ENCODE measurements at places on chromosomes 4 and X. TPM values are rescaled to one million over a fixed set of nuclear protein-coding genes. Genes with fewer than 3 reads are reported as not detected.

The ANXA10 gene
- total RNA-seq = not detected

GRCh38 chr4:72109959-72110497 lies 78.2 kb downstream of the NPFFR2 start:
- no peak for DNase-seq

The NDST3 gene
- total RNA-seq = not detected

The HELT gene
- 0.36 TPM for total RNA-seq

The HPGD gene
- total RNA-seq = 1.0 TPM

The PLA2G12A gene
- 52.5 TPM for total RNA-seq

GRCh38 chr4:156620786-156621185 lies 350.8 kb downstream of the PDGFC start:
- DNase-seq = no peak

DNA sequence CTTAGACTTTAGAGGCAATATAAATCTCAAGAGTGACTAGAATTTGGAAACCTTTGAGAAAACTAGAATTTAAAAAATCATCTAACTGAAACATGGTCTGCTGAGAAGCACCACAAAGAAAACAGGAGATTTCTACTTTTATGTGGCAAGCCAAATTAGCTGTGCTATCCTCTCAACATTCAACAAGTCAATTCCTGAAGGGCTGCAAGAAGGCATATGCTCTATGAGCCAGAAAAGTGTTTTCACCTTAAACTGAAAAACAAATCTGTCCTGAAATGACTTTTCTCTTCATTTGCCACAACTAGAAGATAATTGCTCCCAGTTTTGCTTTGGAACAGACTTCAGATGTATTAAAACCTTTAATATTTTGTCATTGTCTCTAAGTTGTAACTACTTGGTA lies 263.2 kb upstream of the EDNRA start:
- no peak for DNase-seq

DNA sequence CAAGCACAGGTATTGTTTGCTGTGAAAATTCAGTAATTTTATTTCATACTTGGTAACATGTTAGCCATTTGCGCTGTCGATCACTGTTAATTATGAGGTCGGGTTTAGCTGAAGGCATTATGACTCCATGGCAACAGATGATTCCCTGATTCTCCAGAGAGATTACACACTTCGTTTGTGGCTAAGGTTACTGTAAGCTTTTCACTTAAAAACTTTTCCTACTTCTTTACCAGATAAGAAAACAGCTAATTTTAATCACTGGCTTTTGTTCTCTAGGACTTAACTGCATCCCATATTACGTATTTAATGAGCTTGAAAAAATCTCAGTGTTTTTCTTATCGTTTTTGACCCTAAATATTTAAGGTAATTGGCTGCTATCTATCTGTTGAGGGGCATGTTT lies 2.1 kb downstream of the GSTCD start:
- DNase-seq = no peak

DNA sequence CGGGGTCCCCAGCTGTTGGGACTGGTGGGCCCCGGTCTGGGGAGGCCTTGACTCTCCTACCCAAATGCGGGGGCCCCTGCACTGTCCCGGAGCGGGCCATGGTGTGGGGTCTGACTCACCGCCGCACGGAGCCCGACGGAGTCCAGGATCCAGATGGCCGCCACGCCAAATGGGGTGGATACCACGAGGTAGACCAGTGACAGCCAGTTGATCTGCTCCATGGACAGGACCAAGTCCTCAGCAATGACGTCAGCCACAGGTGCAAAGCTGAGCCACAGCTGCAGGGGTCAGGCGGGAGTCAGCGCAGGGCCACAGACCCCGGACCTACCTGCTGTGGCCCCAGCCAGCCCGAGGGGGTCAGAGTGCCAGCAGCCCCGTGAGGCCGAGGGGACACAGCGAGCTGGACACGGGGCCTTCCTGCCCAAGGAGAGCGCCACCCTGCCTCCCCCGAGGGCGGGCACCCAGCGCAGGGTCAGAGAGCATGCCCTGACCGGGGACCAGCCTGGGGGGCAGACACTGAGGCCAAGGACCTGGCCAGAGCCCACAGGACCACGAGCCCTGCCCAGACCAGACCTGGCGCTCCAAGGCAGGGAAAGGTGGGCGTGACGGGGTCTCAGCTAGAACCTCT lies 2.4 kb downstream of the SLC49A3 start:
- peak; percentile 65 for DNase-seq

DNA sequence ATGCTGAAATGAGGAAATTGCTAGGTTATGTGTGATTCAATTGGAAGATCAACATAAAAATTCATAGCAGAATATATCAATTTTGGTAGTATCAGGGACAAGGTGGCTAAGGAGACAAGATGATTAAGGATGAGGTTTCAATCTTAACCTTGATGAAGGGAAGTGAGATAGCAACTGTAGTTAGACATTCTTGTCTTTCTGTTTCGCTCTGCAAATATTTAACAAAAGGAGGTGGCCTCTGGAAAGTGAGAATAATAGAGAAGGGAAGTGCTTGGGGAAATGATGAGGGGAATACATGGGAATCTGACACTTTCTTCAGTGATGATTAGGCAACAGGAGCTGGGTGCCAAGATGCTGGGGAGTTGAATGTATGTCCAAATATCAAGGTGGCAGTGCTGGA lies 337.1 kb upstream of the PUDP start:
- DNase-seq = no peak

The ADH1A gene
- 0.36 TPM for total RNA-seq

The MAGEE2 gene
- total RNA-seq = not detected

DNA sequence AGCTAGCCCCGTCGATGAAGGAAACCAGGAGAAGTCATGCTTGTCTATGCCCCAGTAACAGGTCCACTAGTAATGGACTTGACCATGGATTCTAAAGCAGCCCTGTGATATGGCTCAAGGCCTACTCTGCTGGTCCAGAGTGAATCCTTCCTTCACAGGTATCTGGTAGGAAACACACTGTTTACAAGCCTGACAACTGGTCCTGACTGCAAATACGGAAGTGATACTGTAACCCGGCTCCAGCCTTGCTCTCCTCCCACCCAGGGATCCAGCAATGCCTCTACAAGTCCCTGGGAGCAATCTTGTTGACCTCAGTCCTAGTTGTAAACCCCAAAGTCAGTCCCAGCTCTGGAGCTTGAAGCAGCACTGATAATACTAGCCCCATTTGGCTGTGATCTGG lies 239.2 kb upstream of the GRID2 start:
- DNase-seq = no peak

The ASB12 gene
- total RNA-seq = 36.3 TPM

GRCh38 chr4:138910914-138911336 lies 104.7 kb upstream of the NOCT start:
- DNase-seq = peak; percentile 75

The CFAP99 gene
- not detected for total RNA-seq

The HERC5 gene
- total RNA-seq = 0.93 TPM

DNA sequence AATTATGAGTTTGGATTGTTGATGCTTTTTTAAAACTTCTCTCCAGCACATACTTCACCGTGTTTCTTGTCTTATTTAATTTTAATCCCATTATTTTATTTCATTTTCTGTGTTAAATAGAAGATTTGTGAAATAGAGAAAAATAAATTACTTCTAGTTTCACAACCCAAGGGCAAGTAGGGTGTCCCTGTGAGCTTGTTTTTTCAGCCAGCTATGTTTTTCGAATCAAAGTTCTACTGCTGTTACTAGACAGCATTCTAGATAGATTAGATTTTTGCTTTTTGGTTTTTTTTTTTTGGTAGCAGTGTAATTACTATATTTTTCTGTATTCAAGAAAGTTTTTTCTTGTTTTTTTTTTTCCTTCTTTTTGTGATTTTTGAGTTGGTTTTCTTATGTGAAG lies 59.9 kb downstream of the RBPJ start:
- no peak for DNase-seq

DNA sequence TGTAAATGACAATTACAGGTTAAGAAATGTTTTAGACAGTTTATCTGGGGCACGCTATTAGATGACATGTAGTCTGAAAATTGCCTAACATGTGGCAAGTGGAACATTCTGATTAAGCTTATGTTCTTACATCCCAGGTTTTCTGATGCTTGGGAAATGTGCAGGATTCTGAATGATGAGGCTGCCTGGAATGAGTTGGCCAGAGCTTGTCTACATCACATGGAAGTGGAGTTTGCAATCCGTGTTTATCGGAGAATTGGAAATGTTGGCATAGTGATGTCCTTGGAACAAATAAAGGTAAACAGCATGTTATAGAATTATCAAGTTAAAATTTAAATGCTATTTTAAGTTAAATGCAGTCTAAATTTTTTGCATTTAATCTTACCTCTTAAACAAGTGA lies 49.3 kb downstream of the WDR19 start:
- DNase-seq = no peak

DNA sequence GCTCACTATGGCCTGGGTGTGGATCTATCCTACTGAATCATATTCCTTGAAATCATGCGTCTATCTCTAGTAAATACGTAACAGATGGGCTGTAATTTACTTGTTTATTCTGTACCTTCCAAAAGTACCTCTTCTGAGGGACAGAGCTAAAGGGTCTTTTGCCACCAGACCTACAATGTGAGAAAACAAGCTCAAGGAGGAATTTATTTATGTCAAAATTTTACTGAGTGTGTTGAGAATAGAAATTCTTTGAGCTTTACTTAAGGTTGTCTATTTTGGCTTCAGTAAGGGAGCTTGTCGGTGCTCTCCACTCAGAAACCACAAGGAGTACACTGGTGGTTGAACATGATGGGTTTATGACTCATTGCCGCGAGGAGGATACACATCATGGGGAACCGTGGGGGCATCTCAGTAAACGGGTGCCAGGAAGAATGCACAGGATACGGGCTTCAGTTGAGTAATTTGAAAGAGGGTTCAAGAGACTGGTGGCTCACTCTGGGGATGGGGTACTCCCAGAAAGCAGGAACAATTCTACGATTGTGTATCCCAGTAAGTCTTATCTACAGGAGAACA lies 3.0 kb downstream of the ANK2 start:
- no peak for DNase-seq

The ARAP2 gene
- total RNA-seq = 1.6 TPM

DNA sequence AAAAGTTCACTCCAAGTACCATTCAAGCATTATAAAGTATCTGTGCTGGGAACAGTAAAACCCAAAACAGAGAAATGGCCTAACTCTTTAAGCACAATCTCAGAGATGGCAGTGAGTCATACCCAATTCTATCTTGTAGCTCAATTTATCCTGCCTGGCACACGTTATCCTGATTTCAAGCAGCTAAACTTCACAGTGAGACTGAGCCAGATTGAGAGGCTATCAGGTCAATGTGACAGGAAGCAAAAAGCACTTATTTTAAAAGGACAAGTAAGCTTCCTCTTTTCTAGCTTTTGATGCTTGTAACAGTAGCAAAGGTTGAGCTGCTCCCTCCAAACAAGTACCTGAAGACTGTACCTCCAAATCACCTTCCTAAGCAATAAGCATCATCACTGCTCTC lies 324.9 kb downstream of the NAF1 start:
- DNase-seq = no peak

The FGFBP1 gene
- not detected for total RNA-seq

DNA sequence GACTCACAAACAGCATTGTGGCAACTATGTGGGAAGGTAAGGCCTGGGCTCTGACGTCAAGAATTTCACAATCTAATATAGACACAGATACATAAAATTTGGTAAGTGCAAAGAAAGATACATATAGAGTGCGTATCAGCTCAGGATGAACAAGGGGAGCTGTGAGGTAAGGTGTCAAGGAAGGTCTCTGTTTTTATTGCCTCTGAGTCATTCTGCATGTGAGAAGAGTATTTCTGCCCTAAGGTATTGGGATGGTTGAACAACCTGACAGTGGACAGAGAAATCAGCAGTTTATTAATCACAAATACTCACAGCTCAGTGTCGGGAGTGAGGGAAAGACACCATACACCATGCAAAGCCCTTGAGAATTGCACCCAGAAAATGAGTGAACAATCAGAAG lies 89.8 kb downstream of the COMMD8 start:
- DNase-seq = no peak

DNA sequence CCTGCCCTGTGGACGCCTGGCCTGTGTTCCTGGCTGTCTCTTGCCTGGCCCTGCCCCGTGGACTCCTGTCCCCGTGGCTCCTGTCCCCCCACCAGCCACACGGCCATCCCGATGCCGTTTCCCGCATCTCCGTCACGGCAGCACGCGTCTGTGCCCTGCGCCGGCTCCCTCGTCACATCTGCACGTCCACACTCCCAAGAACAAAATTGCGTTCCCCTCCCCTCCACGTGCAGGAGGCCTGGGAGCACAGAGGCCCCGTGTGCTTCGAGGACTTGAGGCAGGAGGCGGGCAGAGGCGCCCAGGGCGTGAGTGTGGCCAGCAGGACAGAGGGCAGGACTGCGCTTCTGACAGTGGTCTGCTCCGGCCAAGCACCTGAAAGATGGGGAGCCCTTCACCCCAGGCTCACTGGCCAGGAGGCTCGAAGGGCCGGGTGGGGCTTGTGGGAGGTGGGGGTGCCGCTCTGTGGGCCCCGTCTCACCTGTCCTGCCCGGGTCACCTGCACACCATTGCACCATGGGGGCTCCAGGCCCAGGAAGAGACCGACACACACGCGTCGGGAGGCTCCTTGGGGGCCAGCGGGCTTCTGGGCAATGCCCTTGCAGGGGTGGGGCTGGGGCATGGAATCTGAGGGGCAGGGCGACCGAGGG lies 17.3 kb downstream of the FGFRL1 start:
- no peak for DNase-seq

GRCh38 chr4:168634276-168634802 lies 137.5 kb downstream of the PALLD start:
- no peak for DNase-seq

DNA sequence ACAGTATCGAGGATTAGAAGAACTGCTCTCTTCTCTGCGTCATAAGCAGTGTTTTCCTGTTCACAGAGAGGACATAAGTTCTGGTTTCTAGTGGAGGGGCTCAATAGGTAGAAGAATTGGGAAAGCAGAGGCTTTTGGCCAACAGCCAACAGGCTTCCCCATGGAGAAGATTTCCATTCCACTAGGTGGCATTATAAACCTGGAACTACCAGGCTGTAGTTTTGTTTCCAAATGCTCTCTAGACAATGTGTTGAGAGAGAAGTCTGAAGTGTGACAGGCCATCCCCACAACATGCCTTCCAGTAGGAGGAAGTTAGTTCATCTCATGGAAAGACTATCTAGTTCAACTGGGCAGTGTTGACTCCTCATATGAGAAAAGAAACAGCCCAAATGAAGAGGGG lies 63.8 kb upstream of the ANXA10 start:
- no peak for DNase-seq

Measured in psoas muscle (tissue), 8 donors.